A549 treated with AZD2906 at 1 μM for 4 hours (cell line): ENCODE measurements at places on chromosomes 1 and 21. TPM values are rescaled to one million over a fixed set of nuclear protein-coding genes. Genes with fewer than 3 reads are reported as not detected.

GIPC2 gene
- total RNA-seq, result 0.01 to 0.06 TPM (median 0.02 TPM) in 5 replicates

PTAFR gene
- total RNA-seq, result 0.09 to 0.17 TPM (median 0.13 TPM) in 5 replicates

S100A14 gene
- total RNA-seq, result 0.23 to 0.66 TPM (median 0.46 TPM) in 5 replicates

HSPA6 gene
- 1.0 to 7.1 TPM (median 1.9 TPM) in 5 replicates for total RNA-seq

APOBEC4 gene
- not detected in 5 replicates for total RNA-seq

SH3BP5L gene
- 19.6 to 24.8 TPM (median 23.8 TPM) in 5 replicates for total RNA-seq

GBP6 gene
- not detected in 5 replicates for total RNA-seq

SLC25A34 gene
- 0.08 to 0.43 TPM (median 0.18 TPM) in 5 replicates for total RNA-seq

GNG4 gene
- 10.4 to 16.4 TPM (median 12.7 TPM) in 5 replicates for total RNA-seq

MPL gene
- 0.08 to 0.31 TPM (median 0.17 TPM) in 4 of 5 replicates, not detected in the other for total RNA-seq

OR2G6 gene
- total RNA-seq, result not detected in 5 replicates

OLIG2 gene
- 0.07 TPM in 1 of 5 replicates, not detected in the others for total RNA-seq

BTG2 gene
- total RNA-seq, result 10.5 to 14.5 TPM (median 14.2 TPM) in 5 replicates

RNF223 gene
- 0.21 to 0.30 TPM (median 0.23 TPM) in 5 replicates for total RNA-seq

FCRLB gene
- 1.0 to 1.8 TPM (median 1.7 TPM) in 5 replicates for total RNA-seq

LCE1E gene
- 0.32 TPM in 1 of 5 replicates, not detected in the others for total RNA-seq

CYP4A22 gene
- total RNA-seq, result not detected in 5 replicates

CFHR3 gene
- total RNA-seq, result 0.15 to 0.18 TPM (median 0.17 TPM) in 4 of 5 replicates, not detected in the other

CRYBG2 gene
- total RNA-seq, result 1.4 to 2.7 TPM (median 1.6 TPM) in 5 replicates

S100A4 gene
- total RNA-seq, result 1,598 to 1,843 TPM (median 1,619 TPM) in 5 replicates

AIM2 gene
- total RNA-seq, result not detected in 5 replicates

SON gene
- total RNA-seq, result 72.3 to 112 TPM (median 78.3 TPM) in 5 replicates

SLC30A1 gene
- 20.0 to 23.5 TPM (median 21.9 TPM) in 5 replicates for total RNA-seq

LIN28A gene
- 0.02 TPM in 1 of 5 replicates, not detected in the others for total RNA-seq

ACADM gene
- 25.8 to 43.6 TPM (median 27.2 TPM) in 5 replicates for total RNA-seq

AJAP1 gene
- total RNA-seq, result not detected in 5 replicates

GABRD gene
- 0.19 to 0.66 TPM (median 0.44 TPM) in 5 replicates for total RNA-seq

SZRD1 gene
- 76.9 to 89.0 TPM (median 88.3 TPM) in 5 replicates for total RNA-seq

ITPKB gene
- total RNA-seq, result 1.9 to 2.7 TPM (median 2.3 TPM) in 5 replicates
